ENCODE measurements at places on chromosomes 1 and 21.

- DNase-seq = no peak
These were observed 9.1 kb upstream of the MATN1 start for GRCh38 chr1:30732277-30732996.

GRCh38 chr21:45448810-45449657 lies 44.1 kb downstream of the COL18A1 start:
- peak; percentile 42 for DNase-seq

DNA sequence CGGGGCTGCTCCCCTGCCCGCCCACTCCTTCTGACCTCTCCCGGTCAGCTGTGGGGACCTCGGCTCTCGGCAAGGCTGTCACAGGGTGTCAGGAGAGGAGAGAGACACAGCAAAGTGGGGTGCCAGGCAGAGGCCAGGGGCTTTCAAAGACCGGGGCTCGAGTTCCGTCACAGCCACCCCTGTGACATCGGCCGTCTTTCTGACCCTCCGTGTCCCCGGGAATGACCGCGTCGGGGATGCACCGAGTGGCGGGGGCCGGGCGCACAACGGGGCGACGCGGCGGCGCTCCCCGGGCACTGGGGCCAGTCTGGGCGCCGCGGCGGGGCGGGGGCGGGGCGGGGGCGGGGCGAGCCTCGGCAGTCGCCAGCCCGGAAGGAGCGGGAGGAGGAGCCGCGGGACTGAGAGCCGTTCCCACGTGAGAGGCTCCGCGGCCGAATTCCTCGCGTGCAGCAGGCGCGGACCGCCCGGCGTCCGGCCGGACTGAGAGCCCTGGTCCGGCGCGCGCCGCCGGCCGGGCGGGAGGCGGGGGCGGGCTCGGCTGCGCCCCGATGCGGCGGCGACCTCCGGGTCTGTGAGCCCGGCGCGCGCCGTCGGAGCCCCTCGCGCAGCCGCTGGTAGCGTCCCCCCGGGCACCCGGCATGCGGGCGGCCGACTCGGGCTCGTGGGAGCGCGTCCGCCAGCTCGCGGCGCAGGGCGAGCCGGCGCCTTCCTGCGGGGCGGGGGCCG lies 229.7 kb upstream of the TMEM51 start:
- no peak for DNase-seq

DNA sequence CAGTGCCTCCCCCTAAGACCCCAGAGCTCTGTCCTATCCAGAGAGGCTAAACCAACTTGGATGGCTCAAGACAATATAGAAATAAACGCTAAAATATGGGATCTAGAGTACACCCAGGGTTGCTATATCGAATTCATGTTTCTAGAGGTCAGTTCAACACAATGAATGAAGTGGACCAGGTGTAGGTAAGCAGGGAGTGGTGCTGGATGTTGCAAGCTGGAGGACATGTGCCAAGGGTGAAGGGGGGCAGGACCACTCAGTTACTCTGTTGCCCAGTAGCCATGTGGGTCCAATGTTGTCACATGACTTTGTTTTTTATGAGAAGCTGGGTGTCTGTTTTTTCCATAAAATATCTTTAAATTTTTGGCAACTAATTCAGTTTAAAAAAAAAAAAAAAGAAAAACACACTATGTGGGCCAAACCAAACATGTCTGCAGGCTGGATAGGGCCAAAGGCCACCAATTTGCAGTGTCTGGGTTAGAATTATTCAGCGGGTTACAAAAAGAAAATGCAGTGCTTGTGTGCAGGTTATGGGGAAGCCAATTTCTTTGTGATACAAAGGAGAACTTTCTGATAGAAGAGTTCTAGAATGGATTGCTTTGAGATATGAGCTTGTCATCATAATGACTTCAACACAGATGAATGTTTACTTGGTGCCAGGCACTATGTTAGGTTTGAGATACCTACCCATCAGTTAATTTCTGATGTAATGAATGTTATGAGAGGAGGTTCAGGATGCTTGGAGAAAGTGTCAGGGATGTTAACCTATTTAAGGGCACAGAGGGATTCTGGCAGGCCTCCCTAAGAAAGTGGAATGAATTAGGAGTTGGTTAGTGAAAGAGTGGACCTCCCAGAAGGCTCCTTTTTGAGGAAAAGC lies 8.9 kb downstream of the CACHD1 start:
- DNase-seq = no peak

- DNase-seq = no peak
These were observed 55.4 kb downstream of the SKI start for GRCh38 chr1:2283371-2283990.

DNA sequence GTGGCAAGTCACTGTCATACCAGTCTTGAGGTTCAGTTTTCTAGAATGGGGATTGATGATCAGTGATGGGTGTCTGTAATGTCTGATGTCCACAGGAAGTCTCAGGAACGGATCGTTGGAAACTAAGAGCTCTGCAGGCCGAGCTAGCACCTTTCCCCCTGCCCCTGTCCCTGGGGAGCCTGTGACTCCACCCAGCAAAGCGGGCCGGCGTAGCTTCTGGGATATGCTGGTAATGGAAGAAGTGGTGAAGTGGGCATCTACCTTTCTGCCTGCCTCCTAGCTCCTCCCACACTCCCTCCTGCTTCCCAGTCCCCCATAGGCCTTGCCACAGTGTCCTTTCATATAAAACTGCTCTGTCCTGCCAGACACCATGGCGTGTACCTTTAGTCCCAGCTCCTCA lies 13.4 kb downstream of the HYI start:
- no peak for DNase-seq

GRCh38 chr1:225341642-225342041 lies 86.2 kb downstream of the LBR start:
- no peak for DNase-seq

DNA sequence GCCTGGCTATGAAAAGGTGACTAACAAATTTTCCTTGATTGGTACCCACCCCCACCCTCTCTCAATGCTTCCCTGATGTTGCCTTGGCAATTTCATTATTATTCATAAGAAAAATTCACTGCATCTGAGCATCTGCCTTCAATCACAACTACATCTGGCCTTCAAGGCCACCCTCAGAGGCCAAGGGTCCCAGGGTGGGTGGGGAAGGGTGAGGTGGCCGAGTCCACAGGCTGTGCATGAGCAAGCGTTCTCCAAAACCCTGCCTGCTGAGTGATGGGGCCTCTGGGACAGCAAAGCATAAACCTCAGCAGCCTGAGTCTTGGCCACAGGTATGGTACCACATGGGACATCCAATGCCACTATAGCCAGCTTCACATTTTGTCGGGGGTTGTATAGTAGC lies 198.7 kb downstream of the SLC35F3 start:
- no peak for DNase-seq

GRCh38 chr1:113899111-113899510 lies 5.5 kb downstream of the AP4B1 start:
- DNase-seq = no peak

- DNase-seq = no peak
These were observed 35.7 kb upstream of the FAM78B start for GRCh38 chr1:166202546-166202945.

GRCh38 chr1:65055747-65056146 lies 89.4 kb upstream of the JAK1 start:
- DNase-seq = no peak

- DNase-seq = peak; percentile 57
These were observed 6.1 kb downstream of the ADAMTS4 start for GRCh38 chr1:161192476-161193465.

- no peak for DNase-seq
These were observed 133.1 kb upstream of the NFIA start for GRCh38 chr1:60949154-60949825.

GRCh38 chr1:229664133-229664689 lies 38.2 kb downstream of the URB2 start:
- DNase-seq = no peak

Measured in NCI-H1092 treated with DMSO at 0.1 percent for 48 hours (cell line).